ENCODE measurements at places on chromosomes 2 and 18.

GRCh38 chr18:77112747-77113092 is 19.9 kb downstream of the MBP start:
- no peak for DNase-seq

- no peak for DNase-seq
These were observed 59.8 kb upstream of the LYPD6B start for GRCh38 chr2:148978706-148979105.

- DNase-seq, result no peak
These were observed 172.1 kb downstream of the DSC3 start for GRCh38 chr18:30870466-30870865.

DNA sequence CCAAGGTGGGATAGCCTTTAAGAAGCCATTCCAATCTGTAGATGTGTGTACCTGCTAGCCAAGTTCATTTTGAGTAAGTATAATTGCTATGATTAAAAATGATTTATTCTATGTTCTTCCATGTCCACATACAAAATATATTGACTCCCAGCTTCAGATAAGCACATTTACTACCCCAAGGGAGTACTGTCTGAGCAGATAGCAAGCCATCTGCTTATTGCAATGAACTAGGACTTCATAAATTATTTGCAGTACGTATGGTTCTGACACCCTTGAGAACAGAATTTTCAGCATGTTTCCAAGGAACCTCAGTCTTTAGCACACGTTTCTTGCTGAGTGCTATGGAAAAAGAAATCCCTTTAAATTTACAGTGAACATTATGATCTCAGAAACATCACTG is 28.2 kb downstream of the ABCG5 start:
- no peak for DNase-seq

- DNase-seq, result no peak
These were observed 824.0 kb upstream of the ID2 start for GRCh38 chr2:7857904-7858303.

- no peak for DNase-seq
These were observed 49.3 kb downstream of the GLS start for GRCh38 chr2:190929919-190930318.

Measured in heart left ventricle (tissue), 16 donors.